ENCODE measurements at places on chromosomes 2 and 18. TPM values are rescaled to one million over a fixed set of nuclear protein-coding genes. Genes with fewer than 3 reads are reported as not detected.

- peaks cover 19% of the 10 kb centered on the region for H3K27me3 ChIP-seq
- no peak overlapping the region for H3K4me3 ChIP-seq
- H3K36me3 ChIP-seq, result no peaks in the 10 kb centered on the region
- peaks cover 10% of the 10 kb centered on the region for H3K4me1 ChIP-seq
- H3K27ac ChIP-seq, result no peak overlapping the region
Measured at GRCh38 chr2:240911641-240912265, 5.6 kb downstream of the CROCC2 start.

DNA sequence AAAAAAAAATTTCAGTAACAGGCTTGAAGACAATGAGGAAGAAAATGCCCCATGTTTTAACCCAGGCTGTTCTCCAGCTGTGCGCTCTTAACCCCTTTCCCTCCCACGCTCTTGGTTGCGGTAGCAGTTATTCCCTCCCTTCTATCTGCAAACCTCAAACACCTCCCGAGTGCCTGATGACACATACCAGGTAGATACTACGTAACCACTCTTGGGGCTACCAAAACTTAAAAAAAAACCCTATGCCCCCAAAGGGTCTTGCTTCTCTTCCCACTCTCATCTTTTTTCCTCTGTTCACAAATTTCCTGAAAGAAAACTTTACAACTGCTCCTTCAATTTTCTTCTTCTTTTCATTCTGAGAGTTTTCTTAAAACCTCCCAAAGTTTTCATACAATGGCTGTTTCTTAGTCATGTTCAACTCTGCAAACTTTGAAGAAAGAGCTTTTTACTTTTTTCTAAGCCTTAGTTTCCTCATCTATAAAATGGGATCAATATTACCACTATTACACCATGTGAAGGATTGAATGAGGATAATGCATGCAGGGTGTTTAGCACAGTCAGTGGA lies 4.9 kb upstream of the DRC1 start:
- H3K36me3 ChIP-seq, result peaks cover 4% of the 10 kb centered on the region
- H3K4me1 ChIP-seq, result peaks cover 20% of the 10 kb centered on the region
- no peak for DNase-seq
- no peak overlapping the region for H3K4me3 ChIP-seq

DNA sequence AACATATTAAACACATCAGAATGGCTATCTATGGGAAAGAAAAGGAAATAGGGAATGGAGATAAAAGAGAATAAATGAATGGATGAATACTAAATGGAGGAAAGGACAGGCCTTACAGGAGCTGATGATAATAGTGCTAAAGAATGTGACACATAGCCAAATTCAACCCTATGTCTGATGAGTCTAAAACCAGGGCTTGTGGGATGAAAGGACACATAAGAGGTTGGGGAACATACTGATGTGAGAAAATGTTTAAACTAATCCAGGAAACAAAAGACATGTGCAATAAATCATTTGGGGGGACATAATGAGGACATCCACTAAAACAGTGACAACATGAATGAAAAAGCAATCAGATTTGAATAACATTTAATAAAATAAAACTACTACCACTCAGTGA lies 120.0 kb downstream of the DYM start:
- H3K27ac ChIP-seq, result peak overlapping the region; percentile 50
- H3K4me1 ChIP-seq, result peaks cover 24% of the 10 kb centered on the region
- no peaks in the 10 kb centered on the region for H3K27me3 ChIP-seq
- no peaks in the 10 kb centered on the region for H3K36me3 ChIP-seq

DNA sequence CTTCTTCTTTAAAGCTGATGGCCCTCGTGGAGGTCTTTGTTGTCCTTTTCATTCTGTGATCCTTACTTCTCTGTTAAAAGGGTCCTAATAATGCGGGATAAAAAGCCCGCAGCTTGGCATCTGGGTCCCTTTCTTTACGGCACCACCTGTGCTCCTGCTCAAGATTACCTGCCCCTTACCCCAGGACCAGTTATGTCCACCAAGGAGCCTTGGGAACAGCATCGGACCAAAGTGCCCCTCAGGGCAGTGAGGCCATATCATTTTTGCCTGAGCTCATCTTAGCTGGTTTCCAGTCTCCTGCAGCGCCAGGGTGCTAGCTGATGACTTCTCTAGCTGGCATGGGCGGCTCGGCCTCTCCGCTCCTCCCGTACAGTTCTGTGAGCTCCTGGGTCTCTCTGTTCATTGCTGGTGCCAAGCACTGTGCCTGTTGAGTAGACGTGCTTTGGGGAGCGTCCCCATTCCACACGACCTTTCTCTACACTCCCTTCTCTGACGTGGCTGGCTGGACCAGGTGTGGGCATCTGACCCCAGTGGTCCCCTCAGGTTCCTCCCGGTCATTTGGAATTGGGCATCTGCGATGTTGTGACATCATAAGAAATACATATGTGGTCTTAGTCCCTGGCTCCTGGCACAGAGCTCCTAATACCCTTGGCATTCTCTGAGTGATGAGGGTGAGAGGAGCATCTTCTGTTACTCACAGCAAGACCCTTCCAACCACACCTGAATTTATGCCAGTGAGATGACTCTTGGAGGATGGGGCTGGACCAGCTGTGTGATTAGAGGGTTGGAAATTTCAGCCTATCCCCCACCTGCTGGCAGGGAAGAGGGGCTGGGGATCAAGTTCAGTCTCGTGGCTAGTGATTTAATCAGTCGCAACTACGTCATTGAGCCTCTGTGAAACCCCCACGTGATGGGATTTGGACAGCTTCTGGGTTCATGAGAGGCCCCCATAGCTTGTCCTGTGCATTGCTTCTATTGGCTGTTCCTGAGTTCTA lies 134.2 kb upstream of the HS6ST1 start:
- H3K4me1 ChIP-seq, result peaks cover 3% of the 10 kb centered on the region
- no peak overlapping the region for H3K27ac ChIP-seq
- H3K36me3 ChIP-seq, result no peaks in the 10 kb centered on the region
- no peak overlapping the region for H3K4me3 ChIP-seq
- DNase-seq, result no peak

DNA sequence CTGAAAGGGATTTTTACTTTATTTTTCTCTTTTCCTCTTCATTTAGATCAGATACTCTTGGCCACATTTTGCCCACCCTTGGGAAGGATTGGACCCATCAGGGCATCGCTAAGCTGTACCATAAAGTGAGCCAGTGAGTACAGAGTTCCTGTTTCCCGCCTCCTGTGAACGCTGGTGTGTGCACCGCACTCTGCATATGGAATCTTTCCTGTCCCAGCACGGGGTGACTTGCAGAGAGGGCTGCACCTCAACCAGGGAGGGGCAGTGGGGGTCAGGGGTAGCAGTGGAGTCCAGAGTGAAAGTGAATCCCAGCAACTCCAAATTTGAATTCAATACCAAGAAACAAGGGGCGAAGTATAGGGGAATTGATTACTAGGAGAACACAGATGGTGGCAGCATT lies 58.6 kb downstream of the LPIN1 start:
- peaks cover 34% of the 10 kb centered on the region for H3K36me3 ChIP-seq
- no peak overlapping the region for H3K27ac ChIP-seq
- H3K4me1 ChIP-seq, result peaks cover 11% of the 10 kb centered on the region
- DNase-seq, result no peak
- no peaks in the 10 kb centered on the region for H3K27me3 ChIP-seq
- H3K4me3 ChIP-seq, result no peak overlapping the region

DNA sequence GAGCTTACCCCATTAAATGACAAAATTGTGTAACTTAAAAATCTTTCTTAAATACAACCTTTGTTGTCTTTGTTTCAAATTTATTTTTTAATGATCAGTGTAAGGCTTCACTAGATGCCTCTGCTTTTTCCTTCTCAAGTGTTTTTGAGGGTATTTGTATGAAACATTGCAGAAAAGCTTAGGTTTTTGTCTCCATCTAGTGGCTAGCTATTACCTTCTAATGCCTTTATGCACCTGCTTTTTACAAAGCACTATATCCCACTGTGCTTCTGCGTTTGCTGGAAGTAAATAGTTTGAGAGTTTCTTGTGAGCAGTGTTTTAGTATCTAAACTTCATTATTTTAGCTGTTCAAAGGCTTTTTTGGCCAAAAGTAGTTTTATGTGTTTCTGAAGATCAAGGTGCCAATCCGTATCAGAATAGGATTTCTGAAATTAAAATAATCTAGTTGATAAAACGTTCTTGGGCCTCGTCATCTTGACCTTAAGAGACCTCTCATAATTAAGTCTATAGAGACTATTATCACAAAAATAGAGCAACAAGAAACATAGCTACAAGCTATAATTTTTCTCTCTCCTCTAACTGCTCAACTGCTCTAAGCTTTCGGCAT lies 47.0 kb downstream of the IWS1 start:
- no peak overlapping the region for H3K27ac ChIP-seq
- no peaks in the 10 kb centered on the region for H3K4me1 ChIP-seq
- DNase-seq, result no peak

- no peak overlapping the region for H3K27ac ChIP-seq
- no peak for DNase-seq
- H3K4me1 ChIP-seq, result peaks cover 8% of the 10 kb centered on the region
- H3K27me3 ChIP-seq, result peaks cover 28% of the 10 kb centered on the region
- H3K4me3 ChIP-seq, result no peak overlapping the region
Measured at GRCh38 chr2:129922571-129923264, 56.7 kb upstream of the RAB6C start.

- no peaks in the 10 kb centered on the region for H3K27me3 ChIP-seq
- peaks cover 44% of the 10 kb centered on the region for H3K4me1 ChIP-seq
- H3K36me3 ChIP-seq, result peaks cover 11% of the 10 kb centered on the region
- no peak overlapping the region for H3K4me3 ChIP-seq
- DNase-seq, result no peak
Measured at GRCh38 chr2:168603439-168603961, 147.4 kb downstream of the CERS6 start.

GRCh38 chr18:21262979-21263378 lies 20.9 kb downstream of the GREB1L start:
- no peaks in the 10 kb centered on the region for H3K27me3 ChIP-seq
- peak overlapping the region; percentile 83 for H3K27ac ChIP-seq
- no peak for DNase-seq
- peaks cover 64% of the 10 kb centered on the region for H3K4me1 ChIP-seq
- no peaks in the 10 kb centered on the region for H3K36me3 ChIP-seq

DNA sequence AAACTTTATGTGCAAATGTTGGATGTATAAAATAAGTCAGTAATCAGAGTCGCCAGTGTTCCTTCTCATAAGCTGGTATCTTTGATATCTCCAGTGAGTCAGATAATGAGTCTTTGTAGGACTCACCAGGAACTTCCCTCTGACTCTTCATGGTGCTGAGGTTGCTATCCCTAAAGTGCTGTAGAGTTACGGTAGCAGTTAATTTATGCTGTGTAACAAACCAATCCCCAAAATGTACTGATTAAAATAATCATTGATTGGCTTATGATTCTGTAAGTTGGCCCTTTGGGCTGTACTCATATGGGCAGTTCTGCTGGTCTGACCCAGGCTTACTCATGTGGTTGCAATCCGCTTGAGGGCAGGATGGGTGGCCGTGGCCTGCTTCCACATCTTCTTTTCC lies 43.8 kb downstream of the MAIP1 start:
- no peaks in the 10 kb centered on the region for H3K27me3 ChIP-seq
- H3K36me3 ChIP-seq, result no peaks in the 10 kb centered on the region
- peaks cover 15% of the 10 kb centered on the region for H3K4me1 ChIP-seq

GRCh38 chr2:63992061-63992685 lies 27.1 kb downstream of the VPS54 start:
- H3K27me3 ChIP-seq, result no peaks in the 10 kb centered on the region
- no peak overlapping the region for H3K27ac ChIP-seq
- peaks cover 4% of the 10 kb centered on the region for H3K36me3 ChIP-seq
- no peak for DNase-seq

- peak overlapping the region; percentile 36 for H3K27ac ChIP-seq
- H3K4me1 ChIP-seq, result peaks cover 11% of the 10 kb centered on the region
- H3K27me3 ChIP-seq, result no peaks in the 10 kb centered on the region
- peaks cover 52% of the 10 kb centered on the region for H3K36me3 ChIP-seq
- DNase-seq, result no peak
Measured at GRCh38 chr18:23532848-23533247, 29.5 kb downstream of the RMC1 start.

- no peak for DNase-seq
- no peaks in the 10 kb centered on the region for H3K27me3 ChIP-seq
- peak overlapping the region; percentile 82 for H3K27ac ChIP-seq
- H3K4me1 ChIP-seq, result peaks cover 28% of the 10 kb centered on the region
- H3K36me3 ChIP-seq, result no peaks in the 10 kb centered on the region
Measured at GRCh38 chr18:58046093-58046793, 2.2 kb downstream of the NEDD4L start.

- peaks cover 11% of the 10 kb centered on the region for H3K27me3 ChIP-seq
- H3K36me3 ChIP-seq, result no peaks in the 10 kb centered on the region
- no peak overlapping the region for H3K4me3 ChIP-seq
- no peak overlapping the region for H3K27ac ChIP-seq
- no peaks in the 10 kb centered on the region for H3K4me1 ChIP-seq
Measured at GRCh38 chr2:134081238-134081938, 172.5 kb upstream of the MGAT5 start.

DNA sequence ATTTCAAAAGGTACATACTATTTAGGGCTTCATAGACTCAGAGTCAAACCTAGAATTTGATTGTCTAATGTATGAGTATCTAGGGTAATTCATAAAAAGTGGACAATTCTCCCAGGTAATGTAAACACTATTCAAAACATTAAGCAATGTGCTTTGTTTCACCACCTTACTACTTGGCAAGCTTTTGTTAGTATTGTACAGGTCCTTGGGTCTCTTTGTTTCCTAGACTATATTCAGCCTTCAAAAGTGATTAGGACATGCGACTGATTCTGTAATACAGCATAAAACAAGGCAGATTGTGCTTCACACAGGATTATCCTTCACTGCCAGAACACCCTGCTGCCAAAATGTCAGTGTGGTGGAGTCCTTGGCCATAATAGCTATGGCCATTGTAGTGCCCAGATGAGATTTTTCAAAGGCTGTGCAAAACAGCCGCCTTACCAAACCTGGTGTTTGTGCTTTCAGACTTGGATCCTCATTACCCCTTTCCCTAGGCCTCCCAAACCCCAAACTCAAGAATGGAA lies 90.1 kb upstream of the CAVIN2 start:
- no peaks in the 10 kb centered on the region for H3K36me3 ChIP-seq
- DNase-seq, result no peak
- H3K4me1 ChIP-seq, result no peaks in the 10 kb centered on the region
- no peak overlapping the region for H3K27ac ChIP-seq
- H3K4me3 ChIP-seq, result no peak overlapping the region

DNA sequence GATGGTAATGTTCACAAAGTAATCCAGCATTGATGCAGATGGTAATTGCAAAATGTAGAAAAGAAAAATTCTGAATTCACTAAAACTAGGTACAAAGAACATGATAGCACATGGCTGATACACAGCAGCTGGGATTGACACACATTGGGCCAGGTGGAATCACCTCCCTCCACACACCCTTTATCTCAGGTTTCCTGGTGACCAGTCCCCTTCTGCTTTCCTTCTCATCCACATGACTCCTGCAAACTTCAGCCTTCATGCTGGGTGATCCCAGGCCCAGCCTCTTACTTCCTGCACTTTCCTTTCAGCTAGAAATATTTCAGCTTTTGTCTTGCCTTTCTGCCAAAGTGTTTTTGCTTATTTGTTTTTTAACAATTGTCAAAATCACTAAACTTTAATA lies 246.9 kb downstream of the LNPK start:
- no peak for DNase-seq
- H3K4me3 ChIP-seq, result no peak overlapping the region
- H3K27ac ChIP-seq, result no peak overlapping the region
- peaks cover under 1% of the 10 kb centered on the region for H3K36me3 ChIP-seq
- H3K27me3 ChIP-seq, result peaks cover 5% of the 10 kb centered on the region

POMC gene
- total RNA-seq, result not detected

ALPI gene
- not detected for total RNA-seq

MYOM1 gene
- total RNA-seq, result 1.5 TPM
